ENCODE measurements at places on chromosomes 4 and X.

GRCh38 chr4:113869743-113870375 is 108.3 kb upstream of the CAMK2D start:
- peak; percentile 32 for DNase-seq

DNA sequence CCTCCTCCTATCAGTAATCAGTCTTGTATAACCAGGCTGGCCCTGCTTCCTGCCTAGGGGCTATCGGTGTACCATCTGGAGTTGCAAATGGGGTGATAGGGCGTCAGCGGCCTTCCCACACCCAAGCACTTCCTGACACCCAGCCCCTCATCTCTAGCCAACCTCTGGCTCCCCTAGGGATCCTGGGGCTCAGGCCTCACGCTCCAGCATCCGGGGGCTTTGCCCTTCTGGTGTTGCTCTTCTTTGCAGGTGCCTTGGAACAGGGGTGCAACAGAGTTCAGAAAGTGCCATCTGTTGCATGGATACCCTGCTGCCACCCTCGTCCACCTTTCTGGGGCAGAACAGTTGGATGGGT is 4.1 kb downstream of the IL9R start:
- no peak for DNase-seq

GRCh38 chr4:5976921-5977320 is 41.3 kb downstream of the C4orf50 start:
- DNase-seq: no peak

- DNase-seq: no peak
Observed at GRCh38 chrX:649166-649565, 18.6 kb downstream of the SHOX start.

DNA sequence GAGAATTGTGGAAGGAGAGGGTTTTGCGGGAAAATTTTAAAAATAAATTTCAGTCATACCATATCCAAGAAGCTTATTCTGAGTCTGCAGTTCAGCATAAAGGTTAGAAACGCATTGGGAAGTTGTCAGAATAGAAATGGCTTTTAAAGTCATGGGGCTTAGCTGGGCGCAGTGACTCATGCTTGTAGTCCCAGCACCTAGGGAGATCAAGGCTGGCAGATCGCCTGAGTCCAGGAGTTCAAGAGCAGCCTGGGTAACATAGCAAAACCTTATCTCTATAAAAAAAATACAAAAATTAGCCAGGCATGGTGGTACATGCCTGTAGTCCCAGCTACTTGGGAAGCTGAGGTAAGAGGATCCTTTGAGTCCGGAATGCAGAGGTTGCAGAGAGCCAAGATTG is 3.9 kb upstream of the PLA2G12A start:
- DNase-seq: no peak

- no peak for DNase-seq
Observed at GRCh38 chr4:142262956-142263355, 583.1 kb downstream of the INPP4B start.

- no peak for DNase-seq
Observed at GRCh38 chrX:13805241-13805640, 11.7 kb downstream of the GPM6B start.

- DNase-seq: peak; percentile 84
Observed at GRCh38 chr4:40515398-40516293, 114.0 kb downstream of the RBM47 start.

GRCh38 chr4:183919141-183919540 is 14.0 kb downstream of the STOX2 start:
- DNase-seq: no peak

- no peak for DNase-seq
Observed at GRCh38 chr4:14787894-14788293, 214.4 kb upstream of the CPEB2 start.

GRCh38 chr4:47074816-47075215 is 43.4 kb downstream of the GABRB1 start:
- DNase-seq: no peak

- no peak for DNase-seq
Observed at GRCh38 chr4:79652232-79652631, 244.2 kb upstream of the GK2 start.

DNA sequence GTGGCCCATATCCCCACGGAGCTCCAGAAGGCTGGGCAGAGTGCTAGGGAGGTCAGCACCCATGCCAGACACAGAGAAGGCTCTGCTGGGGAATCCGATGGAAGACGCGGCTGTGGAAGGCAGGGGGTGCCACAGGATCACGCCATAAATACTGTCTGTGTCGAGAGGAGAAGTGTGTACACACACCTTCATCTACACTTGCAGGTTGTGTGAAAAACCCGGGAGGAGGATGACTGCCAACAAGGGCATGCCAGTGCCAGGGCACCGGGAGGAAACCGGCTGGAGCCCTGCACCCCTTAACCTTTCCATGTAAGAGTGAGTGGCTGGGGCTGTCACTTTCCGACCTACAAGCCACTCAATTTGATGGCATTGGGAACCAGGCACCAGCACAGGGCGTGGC is 31.2 kb downstream of the LETM1 start:
- DNase-seq: no peak

GRCh38 chrX:105269386-105269785 is 48.9 kb upstream of the TEX13A start:
- DNase-seq: no peak

GRCh38 chrX:134457708-134458107 is 2.3 kb upstream of the HPRT1 start:
- no peak for DNase-seq

DNA sequence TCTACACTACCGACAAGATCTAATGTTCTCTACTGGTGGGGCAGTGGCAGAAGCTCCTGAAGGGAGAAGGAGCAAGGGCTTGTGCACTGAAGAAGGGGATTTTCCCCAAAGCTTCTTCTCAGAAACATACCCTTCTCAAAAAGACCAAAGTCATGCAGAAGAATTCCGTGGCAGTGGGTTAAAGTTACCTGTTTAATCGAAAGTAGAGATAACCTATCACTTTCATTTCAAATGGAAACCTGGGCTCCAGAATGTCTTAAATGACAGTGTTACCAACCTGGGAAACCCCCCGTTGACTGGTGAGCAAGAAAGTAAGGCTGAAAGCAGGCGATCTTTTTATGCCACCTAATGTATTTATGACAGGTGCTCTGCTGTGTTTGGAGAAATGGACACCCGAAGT is 92.5 kb upstream of the TEX13D start:
- peak; percentile 25 for DNase-seq

DNA sequence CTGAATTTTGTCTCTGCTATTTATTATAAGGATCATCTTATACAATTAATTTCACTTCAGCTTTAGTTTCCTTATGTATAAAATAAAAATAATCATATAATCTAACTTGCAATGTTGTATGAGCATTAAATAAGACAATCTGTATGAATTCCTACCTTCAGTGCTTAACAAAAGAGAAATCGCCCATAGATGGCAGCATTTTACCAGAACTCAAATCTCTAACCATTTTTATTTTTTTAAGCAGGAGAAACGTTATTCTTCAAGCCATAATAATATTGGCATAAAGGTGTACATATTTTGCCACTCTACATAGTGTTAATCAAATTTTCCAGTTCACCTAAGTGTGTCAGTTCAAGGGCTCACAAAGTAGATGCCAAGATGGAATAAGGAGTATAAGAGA is 78.8 kb downstream of the TMEM47 start:
- DNase-seq: no peak

- no peak for DNase-seq
Observed at GRCh38 chr4:52711272-52711671, 40.0 kb downstream of the ERVMER34-1 start.

DNA sequence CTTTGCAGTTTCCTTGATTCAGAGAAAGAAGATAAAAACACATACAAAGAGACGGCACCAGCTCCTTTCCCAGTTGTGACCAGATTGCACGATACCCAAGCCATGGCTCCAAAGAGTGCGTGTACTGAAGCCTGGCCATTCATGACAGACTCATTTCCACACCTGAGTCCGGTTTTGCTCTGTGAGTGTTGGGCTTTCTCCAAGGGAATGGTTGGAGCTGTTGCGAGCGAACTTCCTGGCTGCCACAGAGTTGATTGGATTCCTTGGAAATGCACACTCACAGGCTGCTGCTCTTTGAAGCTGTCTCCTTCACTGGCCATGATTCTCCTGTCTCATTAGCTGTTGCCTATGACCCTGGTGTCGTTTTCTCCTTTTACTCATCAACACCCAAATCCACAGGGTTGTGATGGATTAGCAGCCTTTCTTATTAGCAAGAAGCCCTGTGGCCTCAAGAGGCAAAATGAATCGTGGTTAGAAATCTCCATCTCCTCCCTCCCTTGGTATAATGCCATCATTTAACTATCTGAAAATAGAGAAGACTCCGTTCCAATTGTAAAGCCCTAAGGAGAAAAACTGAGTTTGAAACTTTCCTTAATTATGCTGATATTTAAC is 43.9 kb upstream of the BBS12 start:
- no peak for DNase-seq

GRCh38 chr4:142614621-142615323 is 231.3 kb downstream of the INPP4B start:
- DNase-seq: no peak

GRCh38 chrX:10496345-10496965 is 123.9 kb downstream of the MID1 start:
- DNase-seq: no peak

GRCh38 chr4:7392438-7393421 is 42.0 kb downstream of the PSAPL1 start:
- no peak for DNase-seq

DNA sequence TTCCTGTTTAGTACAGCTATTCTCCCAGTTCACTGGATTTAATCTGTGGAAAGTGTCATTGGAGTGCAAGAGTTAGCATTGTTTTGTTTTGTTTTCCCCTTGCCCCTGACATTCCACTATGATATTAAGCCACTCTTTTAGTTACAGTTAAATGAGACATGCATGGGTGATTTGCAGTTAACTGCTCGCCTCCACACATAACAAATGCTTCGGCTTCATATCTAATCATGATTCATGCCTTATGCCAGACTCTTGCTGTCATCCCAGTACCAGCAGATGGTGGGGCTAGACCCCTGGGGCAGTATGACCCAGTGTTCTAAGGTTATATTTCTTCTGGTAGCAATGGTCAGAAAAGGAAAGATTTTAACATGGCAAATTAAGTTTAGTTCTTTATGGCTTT is 80.1 kb downstream of the RAP1GDS1 start:
- no peak for DNase-seq

GRCh38 chr4:82090717-82091116 is 283.1 kb downstream of the HNRNPD start:
- DNase-seq: no peak

DNA sequence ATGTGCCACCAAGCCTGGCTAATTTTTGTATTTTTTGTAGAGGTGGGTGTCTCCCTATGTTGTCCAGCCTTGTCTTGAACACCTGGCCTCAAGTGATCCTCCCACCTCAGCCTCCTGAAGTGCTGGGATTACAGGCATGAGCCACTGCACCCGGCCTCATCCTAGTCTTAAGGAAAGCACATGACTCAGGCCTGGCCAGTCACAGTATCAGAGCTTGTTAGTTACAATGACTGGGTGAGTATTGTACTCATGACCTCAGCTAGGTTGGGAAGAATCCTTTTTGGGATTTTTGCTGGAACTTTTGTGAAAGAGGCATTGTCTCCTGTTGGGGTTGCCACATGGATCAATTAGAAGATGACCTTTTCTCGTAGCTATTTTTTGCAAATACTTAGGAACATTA is 292.8 kb downstream of the RAPGEF2 start:
- DNase-seq: no peak

Data from GM10248 (cell line).